ENCODE measurements at places on chromosomes 7 and 10. TPM values are rescaled to one million over a fixed set of nuclear protein-coding genes. Genes with fewer than 3 reads are reported as not detected.

GRCh38 chr10:49324711-49325110, 25.7 kb downstream of the C10orf71 start:
- H3K4me1 ChIP-seq: peaks cover 18% of the 10 kb centered on the region
- H3K36me3 ChIP-seq: peaks cover 19% of the 10 kb centered on the region
- no peak overlapping the region for H3K4me3 ChIP-seq
- no peak overlapping the region for H3K27ac ChIP-seq
- DNase-seq: peak; percentile 59
- no peaks in the 10 kb centered on the region for H3K27me3 ChIP-seq

ANLN gene
- 9.0 TPM for total RNA-seq

GRCh38 chr7:123629281-123629680, 26.4 kb upstream of the LMOD2 start:
- H3K4me3 ChIP-seq: no peak overlapping the region
- H3K4me1 ChIP-seq: no peaks in the 10 kb centered on the region
- no peak overlapping the region for H3K27ac ChIP-seq
- no peak for DNase-seq
- no peaks in the 10 kb centered on the region for H3K36me3 ChIP-seq

- H3K4me1 ChIP-seq: peaks cover 4% of the 10 kb centered on the region
- no peak overlapping the region for H3K4me3 ChIP-seq
- no peak overlapping the region for H3K27ac ChIP-seq
- H3K36me3 ChIP-seq: no peaks in the 10 kb centered on the region
- no peaks in the 10 kb centered on the region for H3K27me3 ChIP-seq
Measured at GRCh38 chr10:6912929-6913328, 332.9 kb upstream of the PRKCQ start.

DNA sequence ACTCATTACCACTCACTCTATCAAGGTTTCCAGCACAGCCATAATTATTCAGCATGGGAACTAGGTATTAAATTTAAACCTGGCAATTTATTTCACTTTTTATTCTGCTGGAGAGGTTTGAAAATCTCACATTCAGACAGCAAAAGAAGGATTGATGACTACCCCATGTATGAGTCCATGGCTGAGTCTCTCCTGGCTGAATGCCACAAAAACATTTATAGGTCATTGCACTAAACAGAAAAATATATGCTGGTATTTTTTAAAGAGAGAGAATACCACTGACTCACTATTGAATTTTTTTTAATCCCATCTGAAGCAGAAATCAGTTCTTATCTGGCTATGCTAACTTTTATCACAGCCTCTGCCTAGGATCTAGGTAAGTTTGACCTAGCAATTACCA, 336.3 kb downstream of the PPP1R3A start:
- H3K4me3 ChIP-seq: no peak overlapping the region
- no peak overlapping the region for H3K27ac ChIP-seq
- H3K4me1 ChIP-seq: no peaks in the 10 kb centered on the region
- H3K27me3 ChIP-seq: no peaks in the 10 kb centered on the region
- DNase-seq: no peak
- no peaks in the 10 kb centered on the region for H3K36me3 ChIP-seq

FFAR4 gene
- total RNA-seq: 0.31 TPM

- no peaks in the 10 kb centered on the region for H3K4me1 ChIP-seq
- H3K4me3 ChIP-seq: no peak overlapping the region
- H3K36me3 ChIP-seq: no peaks in the 10 kb centered on the region
- H3K27me3 ChIP-seq: no peaks in the 10 kb centered on the region
Measured at GRCh38 chr10:18221123-18221522, 80.9 kb downstream of the CACNB2 start.

DNA sequence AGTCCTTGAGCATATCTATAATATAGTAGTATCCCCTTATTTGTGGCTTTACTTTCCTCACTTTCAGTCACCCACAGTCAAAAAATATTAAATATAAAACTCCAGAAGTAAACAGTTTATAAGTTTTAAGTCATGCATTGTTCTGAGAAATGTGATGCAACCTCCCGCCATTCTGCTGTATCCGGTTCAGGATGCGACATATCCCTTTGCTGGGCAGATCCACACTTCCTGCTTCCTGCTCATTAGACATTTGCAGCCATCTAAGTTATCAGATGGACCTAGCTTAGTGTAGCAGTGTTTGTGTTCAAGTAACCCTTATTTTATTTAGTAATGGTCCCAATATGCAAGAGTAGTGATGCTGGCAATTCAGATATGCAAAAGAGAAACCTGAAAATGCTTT, 38.9 kb upstream of the BMS1 start:
- H3K27me3 ChIP-seq: no peaks in the 10 kb centered on the region
- no peak for DNase-seq
- no peaks in the 10 kb centered on the region for H3K4me1 ChIP-seq
- H3K36me3 ChIP-seq: no peaks in the 10 kb centered on the region

TMEM139 gene
- 12.3 TPM for total RNA-seq

EPO gene
- not detected for total RNA-seq

GRCh38 chr7:125467996-125468854, 538.6 kb upstream of the POT1 start:
- H3K27me3 ChIP-seq: no peaks in the 10 kb centered on the region
- H3K4me1 ChIP-seq: no peaks in the 10 kb centered on the region
- H3K27ac ChIP-seq: no peak overlapping the region

Data from right atrium auricular region (tissue), 2 donors.